ENCODE measurements at places on chromosomes 1 and 21.

- DNase-seq: no peak
Observed at GRCh38 chr1:232267092-232267836, 362.7 kb downstream of the SIPA1L2 start.

- DNase-seq: no peak
Observed at GRCh38 chr1:90717665-90718410, 736 bp upstream of the BARHL2 start.

DNA sequence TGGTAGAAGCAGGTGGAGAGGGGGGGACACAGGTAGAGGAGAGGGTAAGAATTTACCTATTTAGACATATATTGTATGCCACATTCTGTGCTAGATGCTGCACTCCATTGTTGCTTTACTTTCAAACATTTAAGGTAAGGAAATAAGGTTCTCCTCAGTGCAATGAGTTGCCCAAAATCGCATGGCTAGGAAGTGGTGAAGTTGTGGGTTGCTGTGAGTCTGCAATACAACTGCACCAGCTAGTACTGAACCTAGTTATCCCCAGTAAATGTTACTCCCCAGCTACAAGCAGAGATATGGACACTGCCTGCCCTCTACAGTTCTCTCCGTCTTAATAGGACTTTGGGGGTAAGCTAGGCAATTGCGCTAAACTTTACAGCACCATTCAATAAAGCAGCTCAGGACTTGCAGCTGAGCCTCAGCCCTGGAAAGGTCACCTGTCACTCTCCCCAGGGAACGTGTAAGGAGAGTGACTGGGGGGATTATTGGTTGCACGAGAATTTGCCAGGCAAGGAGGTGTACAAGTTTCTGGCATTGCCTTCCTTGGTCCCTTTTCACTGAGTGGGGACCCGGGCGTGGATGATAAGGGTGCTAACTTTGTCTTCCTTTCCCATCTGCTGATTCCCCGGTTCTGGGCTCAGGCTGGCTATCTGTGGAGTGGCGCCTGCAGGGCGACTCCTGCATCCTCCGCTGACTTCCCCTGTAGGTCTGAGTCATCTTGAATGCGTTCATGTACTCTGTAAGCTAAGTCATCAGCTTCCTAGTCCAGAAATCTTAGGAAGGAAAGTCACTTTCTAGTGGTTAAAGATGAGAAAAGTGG, 71.3 kb upstream of the CNTN2 start:
- DNase-seq: no peak

GRCh38 chr1:97139512-97139911, 417.9 kb downstream of the PTBP2 start:
- DNase-seq: no peak

DNA sequence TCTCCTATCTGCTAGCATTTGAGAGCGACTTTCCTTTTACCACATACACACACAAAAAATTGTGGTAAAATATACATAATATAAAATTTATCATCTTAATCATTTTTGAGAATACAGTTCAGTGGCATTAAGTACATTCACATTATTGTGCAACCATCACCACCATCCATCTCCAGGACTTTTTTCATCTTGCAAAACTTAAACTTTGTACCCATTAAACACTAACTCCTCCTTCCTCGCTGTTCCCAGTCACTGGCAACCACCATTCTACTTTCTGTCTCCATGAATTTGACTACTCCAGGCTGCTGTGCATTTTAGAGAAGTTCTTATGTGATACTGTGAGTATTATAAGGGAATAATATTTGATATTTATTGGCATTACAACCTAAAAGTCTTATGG, 181.3 kb downstream of the C1orf21 start:
- DNase-seq: no peak

- DNase-seq: no peak
Observed at GRCh38 chr1:25492323-25492722, 51.1 kb upstream of the LDLRAP1 start.

DNA sequence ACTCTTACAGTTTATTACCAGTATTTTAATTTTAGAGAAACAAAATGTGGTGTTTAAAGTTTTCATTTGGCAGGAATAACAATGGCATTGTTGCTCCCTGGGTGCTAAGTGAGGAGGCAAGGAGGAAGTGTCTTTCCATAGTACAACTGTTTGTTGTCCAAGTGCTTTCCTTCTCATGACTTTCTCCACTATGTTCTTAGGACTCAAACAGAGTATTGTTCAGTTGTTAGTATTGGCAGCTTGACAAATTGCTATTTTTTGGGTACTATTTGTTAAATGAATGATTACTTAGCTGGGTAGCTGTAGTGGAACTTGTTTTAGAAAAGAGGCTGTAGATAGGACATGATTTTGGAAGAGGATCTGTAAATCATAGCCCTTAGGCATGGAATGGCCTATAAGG, 7.5 kb downstream of the OTUD3 start:
- DNase-seq: no peak

GRCh38 chr1:168004531-168004930, 67.7 kb upstream of the MPC2 start:
- DNase-seq: no peak

GRCh38 chr1:184002071-184002470, 35.5 kb downstream of the COLGALT2 start:
- DNase-seq: no peak

DNA sequence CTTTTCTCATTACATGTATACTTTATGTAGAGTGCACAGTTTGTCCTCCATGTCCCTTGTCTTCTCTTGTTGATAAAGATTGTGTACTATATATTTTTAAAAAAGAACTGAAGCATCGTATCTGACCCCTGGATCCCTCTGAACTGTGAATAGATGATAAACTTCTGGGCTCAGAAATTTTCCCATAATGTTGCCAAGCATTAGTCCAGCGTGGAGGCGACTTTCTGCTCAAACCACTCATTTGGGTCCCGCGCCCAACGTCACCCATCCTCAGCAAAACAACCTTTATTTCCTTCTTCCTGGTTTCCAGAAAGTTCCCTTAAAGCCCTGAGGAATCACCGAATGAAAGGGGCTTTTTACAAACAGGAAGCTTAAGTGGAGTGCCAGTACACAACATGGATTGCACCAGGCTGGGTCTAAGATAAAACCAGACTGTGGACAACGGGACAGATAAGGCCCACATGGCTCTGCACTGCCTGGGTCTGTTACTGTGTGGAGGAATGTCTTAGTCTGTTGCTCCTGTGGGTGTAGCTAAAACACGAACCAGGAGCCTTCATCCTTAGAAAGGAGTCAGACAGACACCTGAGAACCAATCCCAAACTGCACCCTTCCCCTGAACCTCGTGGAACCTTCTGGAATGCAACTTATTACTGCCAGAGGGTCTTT, 15.6 kb downstream of the EVA1C start:
- no peak for DNase-seq

DNA sequence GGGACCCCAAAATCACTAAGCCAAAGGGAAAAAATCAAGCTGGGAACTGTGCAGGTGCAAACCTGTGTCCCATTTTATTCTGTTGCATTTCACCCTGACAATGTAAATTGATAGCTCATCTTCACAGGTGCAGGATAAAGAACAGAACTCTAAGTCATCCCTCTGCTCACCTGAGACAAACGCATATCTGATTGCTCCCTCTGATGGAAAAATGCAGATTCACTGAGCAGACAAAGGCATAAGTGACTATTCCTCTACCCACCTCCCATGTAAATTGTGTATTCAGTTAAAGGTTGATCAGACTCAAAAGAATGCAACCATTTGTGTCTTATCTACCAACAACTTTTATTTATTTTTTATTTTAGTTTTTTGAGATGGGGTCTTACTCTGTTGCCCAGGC, 644.2 kb downstream of the PTPRU start:
- DNase-seq: no peak

DNA sequence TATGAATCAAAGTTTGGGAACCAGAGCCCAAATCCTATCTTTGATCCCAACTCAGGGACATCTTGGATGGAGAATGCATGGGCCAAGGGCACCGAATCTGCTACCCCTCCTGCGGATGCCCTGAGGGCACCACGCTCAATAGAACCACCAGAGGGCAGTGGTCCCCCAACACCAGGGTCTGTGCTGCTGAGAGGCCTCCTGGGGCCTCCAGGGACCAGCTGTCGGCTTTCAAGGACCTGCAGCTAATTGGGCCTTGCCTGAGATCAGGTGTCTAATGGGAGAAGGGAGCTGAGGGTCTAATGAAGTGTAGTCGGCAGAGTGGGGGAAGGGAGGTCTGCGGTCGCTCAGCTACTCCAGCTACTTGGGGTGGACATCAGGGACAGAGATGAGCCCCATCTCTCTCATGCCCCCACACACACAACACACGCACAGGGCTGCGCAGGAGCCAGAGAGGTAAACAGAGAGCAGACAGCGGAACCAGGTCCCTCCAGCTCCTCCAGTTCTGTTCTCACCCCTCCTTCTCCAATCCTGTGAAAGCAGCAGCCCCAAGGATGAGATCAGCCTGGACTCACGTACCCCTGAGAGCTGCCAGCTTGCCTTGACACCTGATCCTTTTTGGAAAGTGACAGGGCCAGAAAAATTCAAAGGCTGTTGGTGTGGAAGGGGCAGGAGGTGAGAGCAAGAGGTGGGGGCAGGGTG, 34.9 kb upstream of the PPP1R15B start:
- peak; percentile 85 for DNase-seq

DNA sequence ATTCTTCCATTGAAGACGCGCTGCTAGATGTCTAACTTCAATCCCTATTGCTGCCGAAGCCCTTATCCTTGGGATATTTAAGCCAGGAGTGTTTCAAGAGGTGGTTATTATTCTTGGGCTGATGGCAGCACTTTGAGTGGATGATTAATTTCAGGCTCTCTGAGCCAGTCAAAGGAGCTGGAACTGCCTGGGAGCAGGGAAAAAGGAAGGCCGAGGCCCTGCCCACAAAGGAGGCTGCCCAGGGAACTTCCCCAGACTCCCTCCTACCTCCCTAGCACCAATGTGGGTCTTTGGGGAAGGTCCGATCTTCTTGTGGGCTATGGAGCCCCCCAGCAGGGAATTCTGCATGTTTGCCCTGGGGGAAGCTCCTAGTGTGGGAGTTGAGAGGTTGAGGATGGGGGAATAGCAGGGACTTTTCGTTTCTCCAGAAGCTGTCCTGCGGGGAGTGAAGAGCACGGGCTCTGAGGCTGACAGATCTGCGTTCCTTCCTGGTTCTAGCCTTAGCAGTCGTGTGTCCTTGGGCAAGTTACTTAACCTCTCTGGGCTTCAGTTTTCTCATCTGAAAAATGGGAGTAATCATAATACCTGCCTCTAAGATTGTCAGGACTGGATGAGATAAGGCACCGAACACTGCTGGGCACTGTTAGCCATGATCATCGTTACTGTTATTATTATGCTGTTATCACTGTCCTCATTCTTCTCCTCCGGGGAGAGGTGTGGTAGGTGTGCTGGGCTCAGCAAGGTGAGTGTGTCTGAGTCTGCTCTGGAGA, 6.3 kb downstream of the KCNQ4 start:
- no peak for DNase-seq

GRCh38 chr1:116494745-116495144, 76.1 kb downstream of the CD58 start:
- DNase-seq: no peak

DNA sequence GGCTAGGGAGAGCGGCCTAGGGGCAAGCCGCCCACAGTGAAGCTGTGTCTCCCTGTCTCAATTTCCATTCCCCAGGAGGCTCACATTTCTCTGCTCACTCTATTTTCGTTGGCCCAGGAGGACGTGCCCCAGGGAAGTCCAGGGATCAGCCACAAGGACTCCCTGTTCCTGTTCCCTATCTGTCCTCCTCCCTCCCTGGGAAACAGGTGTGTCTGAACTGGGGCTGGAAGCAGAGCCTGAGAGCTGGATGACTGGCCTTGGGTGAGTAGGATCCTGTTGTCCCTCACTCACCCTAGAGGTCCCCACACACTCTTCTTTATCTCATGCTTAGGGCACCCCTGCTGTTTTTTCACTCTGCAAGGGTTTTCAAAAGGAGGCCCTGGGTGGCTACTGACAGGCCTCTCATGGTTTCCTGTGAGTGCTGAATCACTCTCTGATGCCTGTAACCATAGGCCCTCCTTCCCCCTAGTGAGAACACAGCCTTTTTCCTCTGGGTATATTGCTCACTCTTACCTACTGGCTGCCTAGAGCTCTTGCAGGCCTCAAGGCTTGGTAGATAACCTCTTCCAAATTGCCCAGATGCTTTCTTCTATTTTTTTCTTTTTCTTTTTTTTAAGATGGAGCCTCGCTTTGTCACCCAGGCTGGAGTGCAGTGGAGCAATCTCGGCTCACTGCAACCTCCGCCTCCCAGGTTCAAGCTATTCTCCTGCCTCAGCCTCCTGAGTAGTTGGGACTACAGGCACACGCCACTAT, 3.3 kb upstream of the UTP11 start:
- peak; percentile 61 for DNase-seq

DNA sequence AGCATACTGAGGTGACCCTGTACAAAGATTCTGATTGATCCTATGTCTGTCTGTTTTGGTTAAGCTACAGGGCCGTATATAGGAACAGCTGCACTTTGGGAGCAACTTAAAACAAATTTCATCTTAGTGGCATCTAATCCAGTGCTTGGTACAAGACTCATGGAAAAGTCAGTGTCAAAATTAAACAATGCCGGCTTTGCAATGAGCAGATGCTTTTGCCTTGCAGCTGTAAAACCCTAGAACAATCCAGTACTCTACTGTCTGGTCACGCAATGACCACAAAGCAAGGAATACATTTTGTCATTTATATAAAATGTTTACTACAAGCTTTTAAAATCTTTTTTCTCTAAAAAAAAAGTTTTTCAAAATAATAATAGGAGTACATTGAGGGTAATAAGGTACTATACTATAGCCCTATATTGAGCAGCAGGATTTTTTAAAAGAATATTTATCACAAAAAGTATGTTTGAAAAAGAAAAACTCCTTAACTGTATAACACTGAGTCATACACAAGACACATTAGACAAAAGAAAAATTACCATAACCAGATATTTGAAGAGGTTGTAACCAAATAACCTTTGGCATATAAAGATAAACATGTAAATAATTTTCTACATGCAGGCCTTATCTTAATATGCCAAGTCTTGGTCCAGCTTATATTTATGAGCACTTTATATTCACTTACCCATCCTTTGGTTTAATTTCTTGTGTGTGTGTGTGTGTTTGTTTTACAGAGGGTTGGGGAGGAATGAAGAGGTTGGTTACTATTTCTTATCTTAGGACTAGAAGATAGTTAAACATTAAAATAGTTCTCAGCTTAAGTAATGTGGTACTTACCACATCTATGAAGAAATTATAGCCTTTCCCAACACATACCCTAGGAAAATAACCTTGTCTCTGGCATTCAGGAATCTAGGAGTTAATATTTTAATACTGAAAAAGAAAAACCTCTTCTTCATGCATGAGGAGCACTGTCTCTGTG, 262.3 kb downstream of the FAF1 start:
- no peak for DNase-seq
